ENCODE measurements at places on chromosomes 3 and 15.

DNA sequence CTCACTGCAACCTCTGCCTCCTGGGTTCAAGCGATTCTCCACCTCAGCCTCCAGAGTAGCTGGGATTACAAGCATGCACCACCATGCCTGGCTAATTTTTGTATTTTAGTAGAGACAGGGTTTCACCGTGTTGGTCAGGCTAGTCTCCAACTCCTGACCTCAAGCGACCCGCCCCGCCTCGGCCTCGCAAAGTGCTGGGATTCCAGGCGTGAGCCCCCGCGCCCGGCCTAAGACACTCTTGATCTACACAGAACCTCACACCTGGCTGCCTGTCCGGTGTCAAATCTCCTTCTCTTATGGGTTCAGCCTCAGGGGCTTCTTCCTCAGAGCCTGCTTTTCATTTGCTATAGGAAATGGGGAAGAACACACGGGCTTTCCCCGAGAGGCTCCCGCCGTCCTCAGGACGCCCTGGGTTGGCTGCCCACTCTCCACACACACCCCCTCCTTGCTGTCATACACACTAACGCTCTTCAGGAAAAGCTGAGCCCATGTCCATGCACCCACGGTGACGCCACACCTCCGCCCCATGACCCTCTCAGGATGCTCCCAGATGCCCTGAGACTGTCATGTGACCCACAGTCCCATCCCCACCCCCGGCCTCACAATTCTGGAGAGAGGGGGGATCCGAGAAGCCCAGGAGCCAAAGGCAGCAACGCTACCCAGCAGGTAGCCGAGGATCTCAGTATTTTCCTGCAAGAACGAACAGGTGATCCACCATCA is 10.4 kb downstream of the TMEM44 start:
- DNase-seq, result no peak

DNA sequence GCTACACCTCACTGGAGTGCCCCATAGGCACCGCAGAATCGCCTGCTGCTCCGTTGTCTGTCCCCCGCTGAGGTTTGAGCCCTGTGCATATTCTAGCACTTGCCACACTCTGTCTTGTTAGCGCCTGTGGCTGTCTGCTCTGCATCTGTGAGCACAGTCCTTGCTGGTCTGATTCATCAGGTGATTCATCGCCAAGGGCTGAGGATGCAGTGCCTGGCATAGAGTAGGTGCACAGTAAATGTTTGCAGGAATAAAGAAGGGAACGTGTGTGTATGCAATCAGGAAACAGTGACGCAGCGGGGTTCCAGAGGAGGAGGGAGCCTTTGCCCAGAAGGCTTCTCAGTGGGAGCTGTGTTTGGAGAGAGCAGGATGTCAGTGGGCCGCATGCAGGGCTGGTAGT is 124.0 kb upstream of the PLXNA1 start:
- no peak for DNase-seq

DNA sequence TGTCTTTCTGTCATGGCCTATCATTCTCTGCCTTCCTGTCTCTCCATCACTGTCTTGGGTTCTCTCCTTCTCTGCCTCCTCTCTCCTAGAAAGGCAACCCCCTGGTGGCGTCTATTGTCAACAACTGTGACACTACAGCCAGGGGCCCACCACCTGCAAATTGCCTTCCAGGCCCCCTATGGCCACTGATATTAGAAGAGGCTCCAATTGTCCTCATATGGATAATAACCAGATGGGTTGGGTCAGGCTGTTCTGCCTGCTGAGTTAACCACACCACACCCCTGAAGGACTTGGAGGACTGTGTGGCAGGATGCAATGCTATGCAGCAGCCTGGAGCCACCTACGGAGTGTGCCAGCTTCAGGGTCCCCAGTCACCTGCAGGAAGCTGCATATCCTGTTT is 665.0 kb downstream of the NTRK3 start:
- DNase-seq, result no peak

DNA sequence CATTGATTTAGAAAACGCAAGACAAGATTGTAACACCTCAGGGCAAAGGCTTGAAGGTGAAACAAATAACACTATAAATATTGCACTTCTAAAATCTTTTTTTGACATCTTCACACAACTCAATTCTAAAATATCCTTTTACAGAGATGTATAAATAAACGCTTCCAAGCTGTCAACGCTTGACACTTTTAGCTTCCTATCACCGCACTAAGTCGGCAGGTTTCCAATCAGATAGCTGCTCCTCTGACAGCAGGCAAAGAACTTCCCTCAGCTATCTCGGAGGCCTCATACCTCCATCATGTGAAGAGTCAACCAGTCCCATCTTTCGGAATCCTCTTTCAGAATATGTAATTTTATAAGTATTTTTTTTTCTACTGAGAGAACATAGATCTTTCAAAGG is 71.0 kb downstream of the PCOLCE2 start:
- no peak for DNase-seq

DNA sequence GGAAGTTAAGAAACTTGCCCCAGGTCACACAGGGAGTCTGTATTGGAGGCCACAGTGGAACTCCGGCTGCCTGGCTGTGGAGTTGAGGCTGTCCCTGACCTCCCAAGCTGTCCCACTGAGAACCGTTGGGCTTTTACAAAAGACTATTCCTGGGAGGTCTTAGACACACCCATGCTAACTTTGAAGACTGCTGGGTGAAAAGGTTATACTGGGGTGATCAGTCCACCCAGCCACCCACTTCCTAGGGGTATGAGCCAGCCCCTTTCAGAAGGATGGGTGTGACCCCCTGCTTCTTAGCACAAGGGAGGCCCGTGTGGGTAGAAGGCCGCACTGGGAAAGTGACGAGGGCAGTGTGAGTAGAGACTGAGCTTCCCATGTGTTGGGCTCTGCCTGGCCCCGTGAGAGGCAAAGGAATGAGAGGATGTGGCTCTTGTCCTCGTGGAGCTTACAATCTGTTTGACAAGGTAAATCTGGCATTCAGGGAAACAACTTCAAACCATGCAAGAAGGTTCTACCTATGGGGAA is 19.0 kb downstream of the MRAS start:
- no peak for DNase-seq

GRCh38 chr3:195699860-195700259 is 20.9 kb upstream of the MUC20 start:
- DNase-seq, result no peak

GRCh38 chr3:64957408-64958198 is 269.8 kb upstream of the ADAMTS9 start:
- DNase-seq, result no peak

GRCh38 chr3:49359623-49360022 is 1.5 kb upstream of the GPX1 start:
- DNase-seq, result no peak

DNA sequence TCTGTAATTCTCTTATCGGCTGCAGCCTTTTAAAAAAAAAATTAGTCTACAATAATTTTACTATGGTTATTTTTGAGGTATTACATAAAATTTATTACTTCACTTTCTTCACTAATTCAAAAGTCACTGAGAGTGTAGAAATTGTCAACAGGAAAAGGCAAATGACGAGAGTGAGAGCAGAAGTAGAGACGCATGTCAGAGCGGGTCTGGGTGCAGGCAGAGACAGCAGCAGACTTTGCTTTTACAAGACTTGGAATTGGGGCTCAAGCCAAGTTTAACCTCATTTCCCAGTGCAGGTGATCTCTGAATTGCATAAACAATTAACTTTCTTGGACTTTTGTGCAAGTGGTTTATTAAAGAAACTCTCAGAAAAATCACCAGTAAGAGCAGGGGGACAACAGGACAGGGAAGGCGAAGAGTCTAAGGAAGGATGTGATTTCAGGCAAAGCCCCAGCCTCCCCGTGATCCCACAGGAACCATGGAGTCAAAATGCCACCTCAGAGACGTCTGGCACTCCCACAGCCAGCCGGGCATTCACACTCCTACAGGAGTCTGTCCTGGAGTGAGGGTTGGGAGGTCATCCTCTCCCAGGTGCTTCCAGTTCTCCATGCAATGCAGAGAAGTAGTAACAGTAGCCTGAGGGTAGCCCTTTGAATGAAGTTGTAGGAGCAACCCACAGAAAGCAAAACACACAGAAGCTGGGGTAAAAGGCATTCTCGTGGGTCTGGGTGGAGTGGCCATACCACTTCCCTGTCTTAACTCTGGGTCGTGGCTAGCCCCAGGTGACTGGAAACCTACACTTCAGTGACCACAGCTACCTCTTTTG is 274.0 kb upstream of the TGFBR2 start:
- DNase-seq, result no peak

- DNase-seq, result no peak
These were observed 12.1 kb downstream of the CHRNA7 start for GRCh38 chr15:32042269-32042972.

DNA sequence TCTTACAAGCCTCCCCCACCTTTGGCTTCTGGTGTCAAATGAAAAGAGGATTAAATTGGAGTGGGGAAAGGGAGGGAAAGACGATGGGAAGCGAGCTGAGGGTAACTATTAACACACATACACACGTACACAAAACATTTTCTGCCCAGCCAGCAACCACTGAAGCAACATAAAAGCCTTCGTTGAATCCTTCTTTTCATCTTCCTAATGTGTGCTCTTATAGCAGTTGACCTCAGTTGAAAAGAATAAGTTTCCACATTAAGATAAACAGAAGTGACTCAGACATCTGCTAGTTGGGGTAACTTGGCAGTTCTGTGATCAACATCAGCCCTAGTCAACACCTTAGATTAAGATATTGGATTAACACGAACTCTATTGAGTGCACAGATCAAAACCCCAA is 558.5 kb downstream of the MECOM start:
- no peak for DNase-seq

GRCh38 chr3:189941679-189942078 is 179.0 kb downstream of the P3H2 start:
- no peak for DNase-seq

- no peak for DNase-seq
These were observed 45.3 kb upstream of the MME start for GRCh38 chr3:155034786-155035185.

GRCh38 chr3:125137358-125138033 is 75.1 kb downstream of the SLC12A8 start:
- no peak for DNase-seq

- DNase-seq, result no peak
These were observed 25.8 kb downstream of the SNX1 start for GRCh38 chr15:64121614-64122013.

DNA sequence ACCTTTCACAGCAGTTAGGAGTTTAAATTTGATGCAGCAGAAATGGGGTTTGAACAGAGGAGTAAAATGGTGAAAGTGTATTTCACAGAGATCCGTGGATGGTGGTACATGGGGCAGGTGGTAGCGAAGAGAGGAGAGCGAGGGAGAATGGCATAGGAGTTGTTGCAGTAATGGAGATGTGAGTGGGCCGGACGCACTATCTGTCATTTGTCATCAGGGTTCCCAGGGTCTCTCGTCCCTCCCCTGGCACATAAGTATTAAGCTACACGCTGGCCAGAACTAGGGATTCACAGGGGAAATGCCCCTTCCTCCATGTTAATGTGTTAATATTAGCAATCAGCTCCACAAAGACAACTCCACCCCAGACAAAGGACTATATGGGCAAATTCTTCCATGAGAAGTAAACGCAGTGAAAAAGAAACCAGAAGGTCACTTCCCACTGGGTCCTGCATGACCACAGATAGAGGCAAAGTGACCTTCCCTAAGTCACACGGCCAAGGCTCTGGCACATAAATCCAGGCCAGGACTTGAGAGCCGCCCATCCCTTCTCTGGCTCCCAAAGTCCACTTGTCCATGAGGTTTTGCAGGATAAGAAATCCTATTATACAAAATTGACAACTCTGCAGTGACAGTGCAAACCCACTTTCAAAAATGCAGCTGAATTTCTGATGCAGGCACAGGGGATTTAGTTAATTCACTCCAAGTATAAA is 42.5 kb downstream of the ANXA2 start:
- no peak for DNase-seq

GRCh38 chr3:13947912-13948311 is 68.0 kb upstream of the WNT7A start:
- DNase-seq, result no peak

DNA sequence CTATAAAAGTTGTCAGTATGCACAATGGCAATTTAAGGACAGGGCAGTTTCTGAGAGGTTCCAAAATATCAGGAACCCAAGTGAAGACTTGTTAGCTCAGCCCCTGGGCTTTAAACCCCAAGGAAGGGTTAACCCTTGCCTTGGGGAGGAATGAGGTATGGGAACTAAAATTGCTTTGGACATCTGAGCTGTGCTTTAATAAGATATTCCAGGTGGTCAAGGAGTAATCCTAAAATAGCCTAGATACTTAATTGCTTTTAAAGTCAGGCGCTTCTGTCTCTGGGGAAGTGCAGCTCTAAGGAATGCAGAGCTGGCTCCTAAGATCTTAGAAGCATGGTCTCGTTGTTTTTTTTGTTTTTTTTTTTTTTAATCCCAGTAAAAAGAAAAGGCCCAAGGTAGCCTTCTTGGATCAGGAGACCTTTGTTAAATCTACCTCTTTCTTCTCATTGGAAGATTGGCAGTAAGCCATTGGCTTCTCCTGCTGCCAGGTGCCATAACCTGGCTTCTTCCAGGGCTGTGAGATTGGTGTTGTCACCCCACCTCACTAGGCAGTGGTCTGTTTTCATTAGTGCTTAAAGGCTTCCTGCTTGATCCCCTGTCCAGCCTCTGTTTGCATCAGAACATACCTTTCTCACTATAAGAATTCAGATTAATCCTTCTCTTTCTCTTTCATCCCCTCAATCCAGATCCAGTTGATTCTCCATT is 24.5 kb downstream of the ARID3B start:
- no peak for DNase-seq

DNA sequence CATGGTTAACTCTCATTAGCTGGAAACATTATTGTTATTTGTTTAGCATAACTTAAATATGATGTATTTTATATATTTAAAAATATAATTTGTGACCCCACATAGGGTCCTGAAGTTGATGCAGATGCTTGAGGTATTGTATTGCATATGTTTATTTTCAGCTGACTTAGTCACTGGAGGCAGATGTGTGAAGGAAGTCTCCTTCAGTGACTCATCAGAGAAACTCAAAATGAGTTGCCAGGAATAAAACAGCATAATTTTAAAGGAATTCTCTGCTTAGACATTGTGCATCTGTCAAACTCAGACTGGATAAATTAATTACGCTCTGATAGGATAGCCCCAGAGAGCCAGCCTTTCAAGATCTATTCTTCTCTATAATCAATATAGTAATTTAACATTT is 7.9 kb upstream of the OR4F6 start:
- no peak for DNase-seq

DNA sequence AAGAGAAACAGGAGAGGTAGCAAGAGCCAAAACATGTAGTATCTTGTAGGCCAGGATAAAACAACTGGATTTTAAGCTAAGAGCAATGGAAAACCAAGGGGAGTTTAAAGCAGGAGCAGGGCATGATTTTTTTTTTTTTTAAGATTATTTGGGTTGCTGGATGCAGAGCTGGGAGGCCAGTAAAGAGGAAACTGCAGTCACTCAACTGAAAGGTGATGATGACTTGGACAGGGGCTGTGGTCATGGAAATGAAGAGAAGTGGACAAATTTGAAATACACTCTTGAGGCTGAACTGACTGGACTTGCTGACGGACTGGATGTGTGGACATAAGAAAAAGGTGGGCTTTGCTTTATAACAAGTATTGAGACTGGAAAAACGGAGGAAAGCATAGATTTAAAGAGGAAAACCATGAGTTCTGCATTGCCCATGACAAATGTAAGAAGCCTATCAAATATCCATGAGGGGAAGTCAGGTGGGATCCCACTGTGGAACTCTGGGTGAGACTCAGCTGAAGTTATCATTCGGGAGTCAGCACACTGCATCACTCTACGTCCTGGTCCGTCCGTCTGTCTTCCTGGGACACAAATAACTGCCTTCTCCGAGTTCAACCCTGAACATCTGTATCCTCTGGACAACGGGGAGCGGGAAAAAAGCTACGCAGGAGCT is 688 bp downstream of the XPC start:
- no peak for DNase-seq
